CD14-positive monocyte (primary cell): ENCODE measurements at places on chromosomes 7 and 10.
A peak's percentile ranks its signal among the peaks of the same experiment; 100 is the strongest.

DNA sequence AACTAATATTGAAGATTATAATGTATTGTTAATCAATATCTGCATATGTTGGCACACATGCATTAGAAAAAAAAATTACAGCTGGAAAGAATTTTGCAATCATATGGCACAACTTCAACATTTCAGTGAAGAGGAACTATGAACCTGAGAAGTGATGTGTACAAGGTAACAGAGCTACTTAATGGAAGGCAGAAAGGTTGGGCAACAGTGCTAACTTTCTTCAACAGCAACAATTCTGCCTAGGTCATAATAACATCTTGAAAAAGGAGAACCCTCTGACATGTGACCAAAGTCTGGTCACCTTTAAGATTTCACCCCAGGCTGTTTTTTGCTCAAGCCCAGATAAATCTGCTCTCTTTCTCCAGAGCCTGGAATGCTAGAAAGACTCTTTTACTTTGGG lies 47.9 kb upstream of the SKAP2 start:
- peak; percentile 38 for DNase-seq

- no peak for DNase-seq
These were observed 297.8 kb downstream of the CNTNAP2 start for GRCh38 chr7:146414373-146414772.

GRCh38 chr10:80485076-80485945 lies 31.2 kb downstream of the TSPAN14 start:
- DNase-seq = peak; percentile 90

- no peak for DNase-seq
These were observed 18.5 kb downstream of the ITGB1 start for GRCh38 chr10:32939296-32940111.

- no peak for DNase-seq
These were observed 152.5 kb upstream of the ZMIZ1 start for GRCh38 chr10:78916227-78916626.
